Fibroblast of upper back skin (primary cell): ENCODE measurements at places on chromosomes 4 and X.

DNA sequence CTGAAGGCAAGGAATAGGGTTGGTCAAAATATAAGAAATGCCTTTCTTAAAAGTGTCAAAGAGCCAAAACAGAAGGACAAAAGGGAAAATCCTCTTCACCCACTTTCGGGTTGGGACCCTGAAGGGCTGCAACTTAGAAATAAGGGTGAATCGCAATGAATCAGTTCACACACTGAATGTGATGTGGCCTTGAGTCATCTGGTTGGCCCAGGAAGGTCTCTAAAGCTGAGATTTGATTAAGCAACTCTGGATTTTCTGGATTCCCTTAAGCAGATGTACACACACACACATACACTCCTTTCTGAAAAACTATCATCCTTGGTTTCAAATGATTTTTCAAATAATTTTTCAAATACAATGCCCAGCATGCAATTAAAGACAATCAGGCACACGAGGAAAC lies 13.1 kb downstream of the TAB3 start:
- DNase-seq = peak; percentile 77

DNA sequence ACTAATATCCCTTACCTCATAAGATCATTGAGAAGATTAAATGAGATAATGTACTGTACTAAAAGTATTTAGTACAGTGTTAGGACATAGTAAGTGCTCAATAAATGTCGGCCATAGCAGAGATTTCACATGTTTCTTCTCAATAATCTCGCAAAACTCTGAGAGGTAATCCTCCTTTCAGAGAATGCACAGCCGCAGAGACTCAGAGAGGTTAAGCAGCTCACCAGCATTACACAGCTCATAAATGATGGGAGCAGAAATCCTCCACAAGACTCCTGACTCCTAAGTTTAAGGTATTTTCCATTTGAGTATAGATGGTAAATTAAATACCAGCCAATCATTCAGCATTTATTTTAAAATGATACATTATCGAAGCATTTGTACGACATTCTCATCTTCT lies 34.6 kb downstream of the FAM114A1 start:
- no peak for DNase-seq

GRCh38 chr4:89111833-89112563 lies 665 bp downstream of the TIGD2 start:
- peak; percentile 94 for DNase-seq

DNA sequence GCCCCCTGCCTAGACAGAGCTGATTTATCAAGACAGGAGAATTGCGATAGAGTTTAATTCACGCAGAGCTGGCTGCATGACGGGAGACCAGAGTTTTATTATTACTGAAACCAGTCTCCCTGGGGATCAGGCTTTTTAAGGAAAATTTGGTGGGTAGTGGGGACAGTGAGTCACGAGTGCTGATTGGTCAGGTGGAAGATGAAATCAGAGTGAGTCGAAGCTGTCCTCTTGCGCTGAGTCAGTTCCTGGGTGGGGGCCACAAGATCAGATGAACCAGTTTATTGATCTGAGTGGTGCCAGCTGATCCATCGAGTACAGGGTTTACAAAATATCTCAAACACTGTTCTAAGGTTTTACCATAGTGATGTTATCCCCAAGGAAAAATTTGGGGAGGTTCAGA lies 36.6 kb downstream of the MYOZ2 start:
- no peak for DNase-seq

- peak; percentile 3 for DNase-seq
Measured at GRCh38 chr4:22021106-22021505, 72.5 kb upstream of the KCNIP4 start.

- no peak for DNase-seq
Measured at GRCh38 chrX:120281761-120282160, 29.5 kb downstream of the TMEM255A start.
